ENCODE measurements at places on chromosomes 3 and 15. TPM values are rescaled to one million over a fixed set of nuclear protein-coding genes. Genes with fewer than 3 reads are reported as not detected.

DNA sequence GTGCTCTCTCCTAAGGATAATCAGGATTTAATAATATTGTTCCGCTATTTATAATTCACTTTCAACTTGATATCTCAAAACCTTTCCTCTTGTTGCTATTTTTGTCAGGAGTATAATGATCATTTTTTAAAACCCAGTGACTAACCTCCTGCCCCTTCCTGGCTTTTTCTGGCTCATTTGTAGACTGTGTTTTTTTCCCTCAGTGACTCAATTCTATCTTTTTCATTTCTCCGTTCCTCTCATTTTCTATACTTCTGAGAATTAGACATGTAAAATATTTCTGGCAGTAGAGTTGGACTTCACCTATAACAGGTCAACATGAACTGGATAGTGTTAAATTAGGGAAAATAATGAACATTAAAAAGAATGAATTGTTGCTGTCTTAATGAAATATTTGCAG lies 490.7 kb downstream of the EDEM1 start:
- ATAC-seq, result no peak

GRCh38 chr3:30180310-30181177 lies 425.9 kb upstream of the TGFBR2 start:
- ATAC-seq, result no peak

DNA sequence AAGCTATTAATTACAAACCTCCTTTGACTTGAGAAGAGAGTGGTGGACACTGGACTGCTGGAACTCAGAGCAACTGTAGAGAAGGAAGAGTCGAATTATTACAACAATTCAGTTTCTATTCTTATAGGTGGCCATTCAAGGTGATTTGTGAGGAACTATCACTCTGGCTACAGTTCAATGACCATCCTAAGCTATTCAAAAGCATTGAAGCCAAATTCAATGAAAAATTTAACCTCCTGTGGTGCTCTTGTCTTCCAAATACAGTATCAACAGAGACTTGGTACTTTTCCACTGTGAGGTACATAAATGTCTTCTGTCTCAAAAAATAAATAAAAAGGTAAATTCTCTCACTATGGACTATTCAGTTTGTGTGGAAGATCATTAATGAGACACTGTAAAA lies 513.3 kb upstream of the SEMA6D start:
- ATAC-seq, result no peak

- no peak for ATAC-seq
These were observed at the start of gene TIGIT for GRCh38 chr3:114293838-114294535. TSS of gene TIGIT (plus strand) at chr3:114294028. CDS start at chr3:114294062, 34 bp downstream.

DNA sequence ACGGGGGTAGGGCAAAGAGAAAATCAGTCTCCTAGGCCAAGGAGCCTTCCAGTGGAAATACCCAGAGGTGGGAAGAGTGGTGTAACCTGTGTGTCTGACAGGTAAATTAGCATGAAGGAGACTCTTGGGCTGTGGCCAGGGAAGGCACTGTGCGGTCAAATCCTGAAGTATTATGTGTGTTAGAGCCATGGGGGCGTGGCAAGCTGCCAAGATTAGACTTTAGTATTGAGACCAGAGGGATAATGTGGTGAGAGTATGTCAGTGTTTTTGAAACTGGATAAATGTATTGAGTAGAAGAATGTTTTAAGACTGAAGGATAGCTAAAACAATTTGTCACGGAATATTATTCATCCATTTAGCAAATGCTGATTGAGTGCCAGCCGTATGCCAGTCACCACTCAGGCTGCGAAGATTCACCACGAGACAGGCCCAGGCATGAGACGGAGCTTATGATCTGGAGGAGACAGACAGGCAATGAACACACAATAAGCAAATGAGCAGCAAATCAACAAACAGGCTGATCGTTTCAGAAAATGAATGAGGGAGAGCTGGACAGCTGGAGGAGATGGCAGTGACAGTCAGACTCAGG lies 445.9 kb downstream of the MCTP2 start:
- peak; percentile 85 for ATAC-seq

GRCh38 chr3:117114517-117115265 lies 405.1 kb downstream of the TUSC7 start:
- ATAC-seq, result no peak

The PARP3 gene
- 5.7 TPM for total RNA-seq

DNA sequence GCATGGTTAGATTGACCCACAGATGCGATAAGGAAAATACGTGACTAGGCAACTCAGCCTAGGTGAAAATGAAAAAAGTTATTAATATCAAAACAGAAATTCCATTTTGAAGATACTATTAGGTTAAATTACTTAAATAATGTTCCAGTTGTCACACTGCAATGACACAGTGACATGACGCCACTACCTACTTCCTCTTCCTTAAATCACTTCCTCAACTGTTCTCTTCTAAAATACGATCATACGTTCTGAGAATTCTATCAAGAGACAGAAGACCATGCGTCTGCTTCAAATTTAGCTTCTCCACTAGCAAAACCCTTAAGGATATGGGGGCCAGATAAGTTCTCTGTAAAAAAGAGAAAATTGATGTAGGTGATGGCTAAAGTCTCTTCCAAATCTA lies 18.2 kb downstream of the CMTM6 start:
- no peak for ATAC-seq

DNA sequence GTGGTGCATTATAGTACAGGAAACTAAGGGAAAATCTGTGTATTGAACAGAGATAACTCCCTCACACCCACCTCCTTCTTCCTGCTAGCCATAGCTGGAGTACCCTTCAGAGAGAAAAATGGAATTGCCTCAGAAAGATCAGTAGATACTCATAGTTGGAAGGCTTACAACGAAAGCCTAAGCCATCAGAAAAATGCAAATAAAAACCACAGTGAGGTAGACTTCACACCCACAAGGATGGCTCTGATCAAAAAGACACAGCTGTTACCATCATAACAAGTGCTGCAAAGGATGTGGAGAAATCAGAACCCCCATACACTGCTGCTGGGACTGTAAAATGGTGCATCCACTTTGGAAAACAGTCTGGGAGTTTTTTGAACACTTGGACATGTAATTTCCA lies 7.4 kb upstream of the DLG1 start:
- ATAC-seq, result no peak

The LPP gene
- 89.0 TPM for total RNA-seq

GRCh38 chr3:194079702-194080172 lies 56.2 kb upstream of the HES1 start:
- no peak for ATAC-seq

DNA sequence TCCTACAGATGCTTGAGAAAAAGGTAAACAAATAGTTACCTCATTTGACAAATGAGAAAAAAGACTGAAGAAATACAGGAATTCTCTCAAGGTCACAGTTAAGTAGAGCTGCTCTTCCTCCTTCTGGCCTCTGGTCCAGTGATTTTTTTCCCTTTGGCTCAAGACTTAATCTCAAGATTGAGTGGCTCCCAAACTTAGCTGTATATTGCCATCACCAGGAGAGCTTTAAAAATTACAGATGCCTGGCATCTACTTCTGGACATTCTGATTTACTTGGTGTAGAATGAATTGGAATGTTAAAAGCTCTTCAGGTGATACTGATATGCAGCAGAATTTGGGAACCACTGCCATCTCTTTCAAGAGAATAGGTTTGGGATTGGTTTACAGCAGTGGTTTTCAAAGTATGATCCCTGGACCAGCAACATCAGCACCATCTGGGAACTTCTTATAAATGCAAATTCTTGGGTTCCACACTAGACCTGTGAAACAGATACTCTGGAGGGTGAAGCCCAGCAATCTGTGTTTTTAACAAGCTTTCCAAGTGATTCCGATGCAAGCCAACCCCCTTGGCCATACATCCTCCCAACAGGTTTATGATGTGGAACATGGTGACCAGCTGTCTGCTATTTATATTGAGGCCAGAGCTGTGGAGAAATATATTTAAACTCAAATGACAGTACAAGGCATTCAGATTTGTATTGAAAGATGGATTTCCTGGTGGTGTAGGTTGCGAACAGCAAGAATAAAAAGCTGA lies 333.0 kb upstream of the RARB start:
- no peak for ATAC-seq

The IQCH gene
- 1.4 TPM for total RNA-seq

DNA sequence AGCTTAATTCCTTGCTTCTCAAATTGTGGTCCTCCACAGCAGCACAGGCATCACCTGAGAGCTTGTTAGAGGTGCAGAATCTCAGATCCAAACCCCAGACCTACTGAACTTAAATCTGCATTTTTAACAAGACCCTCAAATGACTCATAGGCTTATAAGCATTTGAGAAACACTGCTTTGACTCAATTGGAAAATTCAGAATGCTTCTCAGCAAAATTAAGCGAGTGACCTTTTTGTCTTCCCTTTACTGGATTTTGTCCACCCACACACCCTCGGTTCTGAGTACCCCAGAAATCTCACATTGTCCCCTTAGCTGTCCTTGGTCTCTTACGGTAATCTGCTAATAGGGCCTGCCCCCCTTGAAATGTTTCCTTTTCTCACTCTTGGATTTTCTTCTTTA lies 17.9 kb downstream of the CD80 start:
- ATAC-seq, result no peak

GRCh38 chr15:41233367-41233771 lies 2.3 kb downstream of the CHP1 start:
- no peak for ATAC-seq

DNA sequence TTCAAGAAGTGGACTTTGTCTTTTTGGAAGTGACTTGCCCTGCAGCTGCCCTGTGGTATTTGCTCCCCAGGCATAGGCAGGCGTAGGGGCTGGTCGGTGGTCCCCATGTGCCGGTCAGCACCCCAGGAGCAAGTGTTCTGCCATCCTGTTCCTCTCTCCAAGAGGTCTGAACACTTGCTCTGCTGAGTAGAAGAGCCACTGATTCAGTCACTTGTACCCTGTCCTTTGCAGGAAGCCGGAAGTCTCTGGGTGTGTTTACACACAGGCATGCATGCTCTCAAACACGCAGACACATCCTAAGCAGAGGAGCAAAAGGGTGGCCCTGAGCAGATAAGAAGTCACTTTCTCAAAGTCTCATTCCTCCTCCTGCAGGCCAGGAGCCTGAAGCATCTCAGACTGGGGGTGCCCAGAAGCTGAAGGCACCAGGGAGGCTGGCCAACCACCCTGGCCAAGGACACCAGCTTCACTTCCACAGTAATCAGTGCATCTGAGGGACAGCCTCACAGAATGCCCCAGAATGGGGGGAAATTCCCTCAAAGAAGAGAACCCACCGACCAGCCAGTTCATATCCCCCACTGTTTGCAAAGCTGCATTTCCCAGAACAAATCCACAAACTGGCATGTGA lies 88.7 kb upstream of the POMGNT2 start:
- peak; percentile 44 for ATAC-seq

DNA sequence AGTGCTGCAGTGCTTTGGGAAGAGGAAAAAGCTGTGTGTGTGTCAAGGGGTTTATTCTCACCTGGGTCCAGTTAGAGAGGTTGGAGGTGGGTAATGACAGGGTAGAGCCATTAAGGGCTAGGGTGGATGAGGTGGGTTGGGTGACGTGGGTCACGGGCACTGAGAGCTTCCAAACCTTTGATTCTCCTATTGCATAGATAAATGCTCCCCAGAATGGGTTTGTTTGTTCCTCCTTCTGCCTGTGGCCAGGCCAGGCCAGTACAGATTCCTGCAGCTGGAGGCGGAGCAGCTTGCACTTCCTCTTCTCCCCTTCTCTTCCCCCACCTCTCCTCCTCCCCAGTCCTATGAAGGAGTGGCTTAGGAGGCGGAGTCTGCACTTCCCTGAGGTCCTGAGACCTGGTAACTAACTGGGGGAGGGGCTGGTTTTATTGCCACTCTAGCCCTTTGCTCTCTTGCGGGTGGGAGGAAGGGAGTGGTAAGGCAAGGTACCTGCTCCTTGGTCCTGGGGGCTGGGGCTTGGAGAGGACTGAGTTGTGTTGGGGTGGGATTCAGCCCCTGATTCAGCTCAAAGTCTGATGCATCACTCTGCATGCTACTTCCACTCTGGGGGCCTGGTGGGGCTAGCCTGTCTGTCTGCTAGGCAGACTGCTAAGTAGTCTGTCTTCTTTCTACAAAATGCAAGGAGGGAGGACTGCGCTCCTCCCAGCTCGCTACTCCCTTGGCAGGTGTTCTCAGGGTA lies 3.5 kb downstream of the SPINT1 start:
- ATAC-seq, result peak; percentile 48

- ATAC-seq, result no peak
These were observed 3.4 kb upstream of the PXK start for GRCh38 chr3:58329150-58329921.

The MUC13 gene
- total RNA-seq, result not detected

The PLA2G4F gene
- 34.9 TPM for total RNA-seq

The PAK6 gene
- total RNA-seq, result 25.3 TPM
